Left lung (tissue), 14 donors: ENCODE measurements at places on chromosomes 1 and 21.

DNA sequence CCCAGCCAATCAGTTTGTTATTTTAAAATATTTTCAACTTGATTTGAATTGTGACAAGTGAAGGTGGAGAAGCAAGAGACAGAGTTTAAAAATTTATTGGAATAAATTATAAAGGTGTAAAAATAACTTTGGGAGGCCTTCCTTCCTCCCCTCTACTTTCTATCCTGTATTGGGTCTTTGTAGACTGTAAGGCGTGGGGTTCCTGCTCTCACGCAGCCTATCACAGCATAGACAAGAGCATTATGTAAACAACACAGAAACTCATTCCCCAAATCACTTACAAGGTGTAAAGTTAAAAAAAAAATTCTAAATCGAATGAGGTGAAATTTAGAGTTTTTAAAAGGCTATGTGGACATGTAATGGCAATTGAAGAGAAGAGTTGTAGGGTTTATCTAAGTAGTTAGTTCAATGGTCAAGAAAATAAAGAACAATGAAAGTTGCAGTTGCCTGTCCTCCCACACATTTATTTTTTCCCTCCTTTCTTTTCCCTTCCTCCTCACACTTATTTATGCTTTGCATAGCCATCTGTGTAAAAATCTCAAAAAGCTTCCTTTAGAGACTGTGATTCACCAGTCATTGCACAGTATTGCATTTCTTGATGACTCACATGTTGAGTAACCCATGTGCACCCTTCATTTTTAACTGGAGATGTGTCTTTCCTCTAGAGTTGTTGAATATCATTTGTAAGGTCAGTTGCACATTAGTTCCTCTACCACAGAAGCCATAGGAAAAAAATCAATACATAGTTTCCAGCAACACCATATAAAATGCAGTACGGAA is 242.2 kb downstream of the PTPRC start:
- H3K36me3 ChIP-seq: no peaks in the 10 kb centered on the region
- no peak overlapping the region for H3K4me3 ChIP-seq
- peaks cover 6% of the 10 kb centered on the region for H3K4me1 ChIP-seq
- H3K27me3 ChIP-seq: no peaks in the 10 kb centered on the region
- DNase-seq: no peak

DNA sequence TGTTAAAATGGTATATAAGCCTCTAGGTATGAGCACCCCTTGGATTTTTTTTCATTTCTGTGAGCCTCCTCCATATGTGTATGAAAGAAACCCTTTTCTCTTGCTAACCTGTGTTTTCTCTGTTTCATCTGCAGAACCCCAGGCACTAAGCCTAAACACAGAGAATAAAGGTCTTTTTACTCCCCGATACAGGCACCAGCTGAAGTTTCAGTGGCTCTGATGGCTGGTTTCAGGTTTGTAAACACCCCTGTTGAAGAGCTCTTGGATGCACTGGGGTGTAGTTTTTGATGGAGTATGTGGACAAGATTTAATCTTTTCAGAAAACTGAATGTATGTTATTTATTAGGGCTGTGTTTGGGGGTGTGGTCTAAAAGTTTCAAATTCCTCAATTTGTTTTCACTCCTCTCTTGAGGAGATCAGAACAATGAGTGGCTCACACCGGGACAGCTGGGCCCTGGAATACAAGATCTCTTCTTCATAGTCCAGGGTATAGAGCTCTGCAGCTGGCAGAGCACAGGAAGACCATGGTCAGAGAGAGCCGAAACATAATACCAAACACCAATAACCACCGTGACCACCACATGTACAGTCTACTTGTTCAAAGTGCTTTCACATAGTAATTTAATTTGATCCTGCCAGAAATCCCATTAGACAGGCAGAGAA is 50.2 kb upstream of the VTCN1 start:
- no peak overlapping the region for H3K27ac ChIP-seq
- H3K27me3 ChIP-seq: no peaks in the 10 kb centered on the region
- no peak overlapping the region for H3K4me3 ChIP-seq
- no peaks in the 10 kb centered on the region for H3K36me3 ChIP-seq

- H3K4me1 ChIP-seq: no peaks in the 10 kb centered on the region
- H3K27me3 ChIP-seq: no peaks in the 10 kb centered on the region
- no peak for DNase-seq
- H3K36me3 ChIP-seq: no peaks in the 10 kb centered on the region
Observed at GRCh38 chr21:41965461-41966013, 11.7 kb upstream of the C2CD2 start.

- H3K4me1 ChIP-seq: peaks cover 34% of the 10 kb centered on the region
- H3K36me3 ChIP-seq: no peaks in the 10 kb centered on the region
- no peak overlapping the region for H3K4me3 ChIP-seq
Observed at GRCh38 chr1:107896936-107897335, 68.0 kb downstream of the VAV3 start.
